ENCODE measurements at places on chromosomes 1 and 21.

DNA sequence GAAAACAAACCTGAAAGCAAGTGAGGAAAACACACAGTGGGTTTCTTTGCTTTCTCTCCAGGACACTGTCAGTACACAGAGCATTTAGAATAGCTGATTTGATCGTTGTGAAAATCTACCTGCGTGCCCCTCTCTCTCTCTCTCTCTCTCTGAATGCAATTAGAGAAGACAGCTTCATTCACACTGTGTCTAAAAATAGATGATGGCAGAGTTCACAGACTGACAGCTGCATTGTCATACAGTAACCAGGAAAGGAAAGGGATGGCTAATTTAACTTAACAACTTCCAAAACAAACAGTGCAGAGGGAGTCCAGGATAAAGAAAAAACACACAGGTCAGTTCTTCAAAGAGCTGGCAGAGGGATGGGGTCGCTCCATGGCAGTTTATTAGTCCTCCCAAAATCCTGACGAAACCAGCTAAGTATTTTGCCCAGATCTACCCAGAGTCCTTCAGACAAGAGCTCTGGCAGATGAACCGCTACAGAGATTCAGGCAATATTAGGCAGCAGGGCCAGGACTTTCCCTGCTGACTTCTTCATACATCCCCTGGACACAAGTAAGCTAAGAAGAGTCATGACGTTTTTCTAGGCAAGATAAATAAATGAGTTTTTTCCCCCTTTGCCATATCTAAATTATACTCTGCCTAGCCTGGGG lies 58.9 kb downstream of the WLS start:
- H3K36me3 ChIP-seq = peaks cover 4% of the 10 kb centered on the region
- peaks cover 62% of the 10 kb centered on the region for H3K4me1 ChIP-seq
- no peaks in the 10 kb centered on the region for H3K27me3 ChIP-seq
- peak; percentile 78 for DNase-seq

DNA sequence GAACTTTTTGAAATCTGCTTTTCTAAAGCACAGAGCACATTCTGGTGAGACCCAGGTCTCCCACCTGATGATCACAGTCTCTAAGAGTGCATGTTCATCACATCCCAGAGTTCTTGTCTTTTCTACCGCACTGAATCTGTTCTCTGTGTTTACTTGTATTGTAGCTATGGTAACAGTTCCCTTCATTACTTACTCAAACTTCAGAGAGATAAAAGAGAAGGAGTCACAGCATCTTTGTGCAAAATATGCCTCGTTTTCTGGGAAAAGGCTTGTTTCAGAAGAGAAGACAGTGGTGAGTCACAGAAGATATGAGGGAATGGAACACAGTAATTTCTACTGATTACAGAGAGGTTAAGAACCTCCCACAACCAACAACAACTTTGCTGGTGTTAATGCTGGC lies 580.6 kb downstream of the PLA2G4A start:
- no peaks in the 10 kb centered on the region for H3K36me3 ChIP-seq

DNA sequence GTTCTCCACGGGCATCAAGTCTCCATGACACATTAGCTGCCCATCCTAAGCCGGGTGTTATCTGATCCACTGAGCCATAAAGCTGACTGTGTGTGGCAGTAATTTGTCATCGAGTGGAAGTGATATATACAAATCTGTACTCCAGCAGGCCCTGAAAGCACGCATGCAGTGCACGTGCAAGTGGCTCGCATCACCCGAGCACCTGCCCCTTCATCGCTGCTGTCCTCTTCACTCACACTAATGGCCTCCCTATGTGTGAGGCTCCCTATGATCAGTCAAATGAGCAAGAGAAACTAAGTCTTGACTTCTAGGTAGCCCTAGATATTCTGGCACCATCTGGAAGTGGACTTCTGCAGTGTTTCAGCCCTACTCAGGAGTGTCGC lies 248.6 kb downstream of the MATN1 start:
- no peak overlapping the region for H3K4me3 ChIP-seq
- H3K36me3 ChIP-seq = no peaks in the 10 kb centered on the region
- no peaks in the 10 kb centered on the region for H3K27me3 ChIP-seq
- DNase-seq = no peak
- no peaks in the 10 kb centered on the region for H3K4me1 ChIP-seq
- H3K27ac ChIP-seq = no peak overlapping the region

GRCh38 chr1:158246650-158247049 lies 7.6 kb upstream of the CD1A start:
- no peaks in the 10 kb centered on the region for H3K27me3 ChIP-seq
- no peak overlapping the region for H3K4me3 ChIP-seq
- DNase-seq = no peak
- H3K36me3 ChIP-seq = no peaks in the 10 kb centered on the region
